ENCODE measurements at places on chromosomes 1 and 21. TPM values are rescaled to one million over a fixed set of nuclear protein-coding genes. Genes with fewer than 3 reads are reported as not detected.

INKA2 gene
- 0.34 TPM for total RNA-seq

JAM2 gene
- total RNA-seq: not detected

TMEM52 gene
- not detected for total RNA-seq

PYHIN1 gene
- 6.0 TPM for total RNA-seq

PAQR6 gene
- total RNA-seq: 2.9 TPM

FBLIM1 gene
- 21.4 TPM for total RNA-seq

IGSF8 gene
- 88.4 TPM for total RNA-seq

SEMA6C gene
- 0.62 TPM for total RNA-seq

ERICH3 gene
- not detected for total RNA-seq

ESPN gene
- under 0.01 TPM for total RNA-seq

KRTAP19-1 gene
- 0.77 TPM for total RNA-seq

FAM163A gene
- total RNA-seq: 1.00 TPM

KRTAP13-1 gene
- not detected for total RNA-seq

CBR3 gene
- 77.4 TPM for total RNA-seq

RUNX3 gene
- 12.4 TPM for total RNA-seq

USH2A gene
- total RNA-seq: 6.5 TPM

ZBTB8A gene
- 8.3 TPM for total RNA-seq

SLC26A9 gene
- total RNA-seq: not detected

SYTL1 gene
- total RNA-seq: not detected

FCGR3A gene
- total RNA-seq: not detected

AMIGO1 gene
- 1.5 TPM for total RNA-seq

GOLT1A gene
- not detected for total RNA-seq

DEPDC1 gene
- 40.0 TPM for total RNA-seq

SPATA17 gene
- 1.7 TPM for total RNA-seq

HIVEP3 gene
- total RNA-seq: 2.4 TPM

EPHB2 gene
- not detected for total RNA-seq

PSMD4 gene
- total RNA-seq: 172 TPM

KRTAP26-1 gene
- not detected for total RNA-seq

MFAP2 gene
- 28.0 TPM for total RNA-seq

ELAPOR1 gene
- total RNA-seq: under 0.01 TPM

CASZ1 gene
- under 0.01 TPM for total RNA-seq

CFHR4 gene
- total RNA-seq: not detected

GSTM5 gene
- total RNA-seq: not detected

SPATA46 gene
- total RNA-seq: not detected

CNN3 gene
- 271 TPM for total RNA-seq

PGLYRP4 gene
- total RNA-seq: not detected

CLCA2 gene
- total RNA-seq: 0.36 TPM

TEDDM1 gene
- not detected for total RNA-seq

IGSF5 gene
- total RNA-seq: 0.36 TPM

FMO2 gene
- total RNA-seq: under 0.01 TPM

MYOM3 gene
- total RNA-seq: not detected

BARHL2 gene
- not detected for total RNA-seq

SELL gene
- 0.67 TPM for total RNA-seq

GBP1 gene
- 51.3 TPM for total RNA-seq

CD247 gene
- total RNA-seq: 0.34 TPM

HNRNPCL2 gene
- not detected for total RNA-seq

KIF26B gene
- 3.3 TPM for total RNA-seq

ELAVL4 gene
- not detected for total RNA-seq

TMEM51 gene
- total RNA-seq: 26.1 TPM

TMPRSS3 gene
- total RNA-seq: not detected

KRTAP19-3 gene
- total RNA-seq: not detected

OPTC gene
- total RNA-seq: not detected

TP73 gene
- total RNA-seq: not detected

CD1B gene
- total RNA-seq: not detected

FCRL2 gene
- total RNA-seq: not detected

IFI44 gene
- 73.4 TPM for total RNA-seq

ATAD3A gene
- total RNA-seq: 32.0 TPM

FALEC gene
- total RNA-seq: not detected

U2AF1 gene
- 21.6 TPM for total RNA-seq

PIGK gene
- 45.3 TPM for total RNA-seq

Measured in melanocyte of skin (primary cell).